NAMALWA (cell line): ENCODE measurements at places on chromosomes 2 and 18.

GRCh38 chr2:157838442-157839161, 37.5 kb downstream of the ACVR1 start:
- no peak for DNase-seq

DNA sequence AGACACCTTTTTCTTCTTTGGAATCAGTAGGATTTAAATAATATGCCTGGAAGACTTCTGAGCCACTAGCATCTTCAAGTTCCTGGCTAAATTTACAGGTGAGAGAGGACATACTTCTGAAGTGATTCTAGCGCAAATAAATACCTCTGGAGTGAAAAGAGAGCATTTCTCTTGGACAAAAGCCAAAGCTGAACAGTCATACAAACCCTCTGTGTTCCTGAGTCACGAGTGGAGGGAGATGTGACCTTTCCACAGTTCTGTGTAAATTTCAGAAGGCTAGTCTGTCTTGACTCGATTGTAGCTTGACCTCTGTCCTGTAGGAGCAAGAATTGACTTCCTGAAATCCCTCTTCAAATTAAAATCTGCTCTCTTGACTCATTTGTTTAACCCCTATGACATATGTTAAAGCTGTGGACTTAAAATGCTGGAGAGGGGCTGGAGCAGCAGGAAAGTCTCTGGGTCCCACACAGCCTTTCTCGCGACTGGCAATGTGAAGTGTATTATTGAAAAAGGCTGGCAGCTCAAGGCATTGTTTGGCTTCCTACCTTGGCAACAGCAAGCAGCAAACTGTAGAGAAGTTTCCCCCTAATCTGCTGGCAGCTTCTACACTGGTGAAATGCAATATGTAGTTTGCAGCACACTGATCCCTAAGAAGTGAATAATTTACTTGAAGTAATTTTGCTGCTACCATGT, 79.6 kb upstream of the GCFC2 start:
- no peak for DNase-seq

- DNase-seq: peak; percentile 30
These were observed 63.5 kb downstream of the CAVIN2 start for GRCh38 chr2:191783416-191783815.

DNA sequence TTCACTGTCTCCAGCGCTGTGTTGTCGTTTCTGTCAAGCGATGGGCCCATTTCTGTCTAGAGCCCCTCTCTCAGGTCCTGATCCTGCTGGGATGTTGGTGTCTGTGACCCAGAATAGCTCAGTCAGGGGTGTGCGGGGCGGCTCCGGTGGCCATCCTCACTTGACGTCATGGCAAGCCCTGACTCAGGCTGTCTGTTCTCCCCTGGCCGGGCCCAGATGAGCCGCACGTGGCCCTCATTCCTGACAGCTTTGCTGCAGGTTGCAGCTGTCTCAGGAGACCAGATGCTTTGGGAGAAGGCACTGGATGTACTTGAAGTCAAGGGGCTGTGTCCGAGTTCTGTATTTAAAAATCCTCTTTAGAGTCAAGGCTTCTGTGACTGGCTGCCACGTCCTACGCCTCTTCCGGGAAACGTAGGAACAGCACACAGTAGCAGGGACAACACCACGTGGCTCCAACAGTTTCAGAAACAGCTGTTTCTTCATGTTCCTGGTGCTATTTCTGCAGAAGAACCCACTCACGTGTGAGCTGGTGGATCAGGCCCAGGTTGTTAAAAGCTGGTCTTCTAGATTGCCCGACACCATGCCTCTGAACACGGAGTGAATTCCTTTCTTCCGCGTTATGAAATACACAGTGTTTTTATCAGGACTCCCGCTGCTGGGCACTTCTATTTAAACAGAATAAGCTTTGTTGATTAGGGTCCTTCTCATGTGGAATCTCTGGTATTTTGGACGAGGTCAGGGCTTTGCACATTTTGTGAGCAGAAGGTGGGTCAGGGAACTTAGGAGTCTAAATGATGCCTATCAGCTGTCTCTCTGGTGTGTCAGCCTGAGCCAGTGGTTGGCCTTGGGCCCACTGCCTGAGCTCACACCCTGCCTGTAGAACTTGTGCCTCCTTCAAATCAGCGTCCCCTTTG, 28.3 kb upstream of the NTSR2 start:
- DNase-seq: no peak

GRCh38 chr2:73373344-73373743, 12.3 kb upstream of the ALMS1 start:
- DNase-seq: no peak

DNA sequence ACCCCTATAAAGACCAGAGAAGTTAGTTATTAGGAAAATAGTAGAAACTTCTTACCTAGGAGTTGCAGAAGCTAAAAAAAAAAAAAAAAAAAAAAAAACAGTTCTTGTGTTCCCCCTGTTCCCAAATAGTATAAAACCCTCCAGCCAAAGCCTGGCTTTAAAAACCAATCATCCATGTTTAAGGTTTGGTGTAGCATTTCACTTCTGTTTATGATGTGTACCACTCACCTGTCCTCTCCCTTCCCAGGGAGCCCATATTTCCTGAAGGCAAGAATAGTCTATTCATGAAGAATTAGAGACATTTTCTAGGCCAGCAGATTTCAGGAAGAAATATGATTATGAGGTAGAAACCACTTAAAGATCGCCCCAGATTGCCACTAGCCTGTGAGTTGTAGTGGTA, 273.6 kb downstream of the SETBP1 start:
- no peak for DNase-seq

DNA sequence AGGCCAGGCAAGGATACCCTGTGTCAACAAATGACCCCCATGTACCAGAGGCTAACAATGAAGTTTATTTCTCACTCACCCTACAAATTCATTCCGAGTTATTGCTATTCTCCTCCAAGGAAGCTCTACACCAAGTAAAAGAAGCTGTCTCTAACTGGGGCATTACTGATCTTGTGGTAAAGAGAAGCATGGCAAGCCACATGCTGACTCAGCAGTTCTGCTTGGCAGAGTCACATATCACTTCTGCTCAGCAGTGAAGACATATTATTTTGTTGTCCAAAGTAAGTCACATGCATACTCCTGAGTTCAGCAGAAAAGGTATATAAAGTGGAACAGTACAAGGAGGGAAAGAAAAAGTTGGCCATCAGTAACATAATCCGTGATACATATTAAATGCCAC, 315.8 kb downstream of the GULP1 start:
- DNase-seq: no peak

DNA sequence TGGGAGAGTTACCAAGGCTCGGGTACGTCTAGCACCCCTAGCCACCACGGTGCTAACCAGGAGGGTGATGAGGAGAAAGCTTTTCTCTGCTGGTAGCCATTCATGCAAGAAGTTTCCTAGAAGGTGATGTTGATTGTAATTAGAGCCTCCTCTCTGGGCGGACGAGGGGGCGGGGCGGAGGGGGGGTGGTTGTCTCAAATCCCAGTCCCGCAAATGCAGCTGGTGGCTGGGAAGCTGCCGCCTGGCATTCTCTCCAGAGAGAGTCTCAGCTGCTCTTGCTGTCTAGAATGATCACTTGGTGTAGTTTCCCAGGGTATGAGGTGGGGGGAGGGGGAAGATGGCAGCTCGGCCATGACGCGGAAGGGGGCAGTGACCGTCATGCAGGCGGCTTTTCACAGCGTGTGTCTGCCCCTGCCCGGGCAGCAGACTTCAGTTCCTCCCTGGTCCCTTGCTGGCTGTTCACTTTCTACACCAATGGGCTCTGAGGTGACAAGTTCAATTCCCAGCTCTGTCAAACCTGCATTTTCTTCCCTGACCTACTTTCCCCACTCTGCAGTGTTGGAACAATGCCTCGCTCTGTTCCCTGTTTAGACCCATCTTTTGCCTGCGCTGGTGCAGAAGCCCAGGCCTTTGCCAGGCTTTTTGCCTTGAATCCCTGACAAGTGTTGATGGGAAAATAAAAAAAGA, 61.5 kb upstream of the KLF7 start:
- no peak for DNase-seq

GRCh38 chr2:175002547-175003274, 2.5 kb downstream of the CHN1 start:
- DNase-seq: no peak

DNA sequence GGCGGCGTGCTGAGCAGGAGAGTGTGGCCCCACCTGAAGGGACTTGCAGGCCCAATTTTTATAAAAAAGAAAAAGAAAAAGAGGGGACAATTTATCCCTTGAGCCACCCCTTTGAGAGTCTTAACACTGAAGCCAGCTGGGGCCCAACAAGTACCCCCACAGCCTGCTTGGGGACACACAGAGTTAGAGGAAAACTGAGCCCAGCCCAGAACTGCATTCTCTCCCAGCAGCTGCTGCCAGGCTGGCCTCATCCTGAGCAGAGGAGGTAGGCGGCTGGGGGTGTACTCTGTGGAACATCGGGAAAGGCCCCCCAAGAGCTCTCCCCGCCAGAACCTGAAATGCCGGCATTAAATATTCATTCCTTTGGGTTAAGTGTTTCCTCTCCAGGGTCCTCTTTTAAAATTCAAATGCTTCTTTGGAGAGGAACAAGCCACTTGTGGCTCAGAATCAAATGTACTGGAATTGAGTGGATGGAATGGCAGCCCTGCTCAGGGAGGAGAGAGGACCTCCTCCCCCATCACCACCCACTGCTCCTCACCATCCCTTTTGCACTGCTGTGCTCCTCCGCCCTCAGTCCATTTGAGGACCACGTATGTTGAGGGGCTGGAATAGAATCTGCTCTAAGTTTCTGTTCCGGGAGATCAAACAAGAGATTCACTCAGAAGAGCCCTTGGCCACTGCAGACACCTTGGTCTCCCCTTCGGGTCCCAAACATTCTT, 45.6 kb downstream of the C1QL2 start:
- no peak for DNase-seq

DNA sequence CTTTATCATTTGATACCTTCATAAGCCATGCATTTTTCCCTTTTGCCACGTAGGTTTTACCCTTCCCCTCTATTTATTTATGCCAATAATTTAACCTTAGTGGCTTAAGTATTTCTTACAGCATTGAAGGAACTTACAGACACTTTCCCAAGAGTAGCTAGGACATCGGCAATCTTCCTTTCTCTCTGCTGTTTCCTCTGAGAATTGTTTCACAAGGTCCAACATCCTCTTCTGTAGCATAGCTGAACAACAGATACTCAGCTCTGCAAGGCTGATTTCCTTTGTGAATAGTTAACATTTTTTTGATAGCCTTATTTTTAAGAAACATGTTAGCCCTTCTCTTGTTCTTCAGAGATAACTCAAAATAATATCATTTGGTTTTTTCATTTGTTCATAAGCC, 1.1 kb upstream of the GCA start:
- DNase-seq: no peak

DNA sequence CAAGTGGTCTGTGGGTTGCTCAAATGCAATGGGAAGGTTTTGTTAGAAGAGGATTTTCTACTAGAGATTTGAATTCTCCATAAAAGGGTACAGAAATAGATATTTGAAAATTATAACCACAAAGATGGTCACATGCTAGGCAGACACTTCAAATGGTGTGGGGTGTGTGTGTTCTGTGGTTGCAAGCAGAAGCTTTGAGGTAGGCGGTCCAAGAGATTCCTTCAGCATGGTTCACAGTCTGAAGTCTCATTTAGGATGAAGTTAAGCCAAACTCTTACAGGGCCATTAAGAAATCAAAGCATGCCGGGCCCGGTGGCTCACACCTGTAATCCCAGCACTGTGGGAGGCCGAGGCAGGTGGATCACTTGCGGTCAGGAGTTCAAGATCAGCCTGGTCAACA, 38.3 kb upstream of the RMDN2 start:
- DNase-seq: no peak

- no peak for DNase-seq
These were observed 212.7 kb upstream of the FSHR start for GRCh38 chr2:49367003-49367402.

- peak; percentile 5 for DNase-seq
These were observed 68.4 kb upstream of the PPP1CB start for GRCh38 chr2:28683100-28683706.

- DNase-seq: no peak
These were observed 10.5 kb downstream of the VIT start for GRCh38 chr2:36707050-36707449.

DNA sequence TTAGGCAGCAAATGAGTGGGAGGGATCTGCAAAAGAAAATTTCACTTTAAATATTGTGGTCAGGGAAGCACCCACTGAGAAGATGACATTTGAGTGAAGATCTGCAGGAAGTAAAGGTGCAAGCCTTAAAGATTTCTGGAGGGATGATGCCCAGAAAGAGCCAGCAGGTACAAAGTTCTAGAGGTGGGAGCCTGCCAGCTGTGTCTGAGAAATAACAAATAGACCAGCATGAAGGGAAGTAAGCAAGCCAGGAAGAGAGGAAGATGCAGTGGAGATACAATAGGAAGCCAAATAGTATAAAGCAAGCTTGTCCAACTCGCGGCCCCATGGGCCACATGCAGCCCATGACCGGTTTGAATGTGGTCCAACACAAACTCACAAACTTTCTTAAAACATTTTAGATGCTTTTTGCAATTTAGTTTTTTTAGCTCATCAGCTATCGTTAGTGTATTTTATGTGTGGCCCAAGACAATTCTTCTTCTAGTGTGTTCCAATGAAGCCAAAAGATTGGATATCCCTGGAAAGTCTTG, 489.9 kb downstream of the DCC start:
- no peak for DNase-seq

DNA sequence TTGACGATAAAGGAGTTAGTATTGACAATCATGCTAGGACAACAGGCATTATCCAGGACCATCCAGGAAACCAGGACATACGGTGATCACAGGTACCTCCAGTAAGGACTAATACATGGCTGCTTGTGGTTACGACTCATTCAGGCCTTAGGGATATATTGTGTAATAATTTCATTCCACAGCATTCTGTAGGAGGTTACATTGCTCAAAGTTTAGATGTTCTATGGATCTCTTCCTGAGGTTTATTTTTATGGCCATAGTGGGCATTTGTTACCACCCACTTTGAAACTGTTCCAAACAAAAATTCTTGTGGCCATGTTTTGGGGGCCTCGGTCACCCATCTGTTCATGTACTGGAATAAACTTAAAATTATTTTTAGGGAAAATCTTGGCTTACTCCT, 431.6 kb downstream of the METTL4 start:
- no peak for DNase-seq

GRCh38 chr2:139495851-139496250, 715.7 kb upstream of the NXPH2 start:
- no peak for DNase-seq

DNA sequence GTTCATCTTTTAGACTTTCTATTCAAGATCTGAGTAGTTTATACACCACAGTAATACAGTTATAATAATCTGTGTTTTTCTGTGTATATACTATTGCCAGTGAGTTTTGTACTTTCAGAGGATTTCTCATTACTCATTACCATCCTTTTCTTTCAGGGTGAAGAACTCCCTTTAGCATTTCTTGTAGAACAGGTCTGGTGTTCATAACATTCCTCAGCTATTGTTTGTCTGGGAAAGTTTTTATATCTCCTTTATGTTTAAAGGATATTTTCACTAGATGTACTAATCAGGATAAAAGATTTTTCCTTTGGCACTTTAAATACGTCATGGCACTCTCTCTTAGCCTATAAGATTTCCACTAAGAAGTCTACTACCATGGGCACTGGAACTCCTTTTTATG, 705.5 kb downstream of the SLC4A3 start:
- DNase-seq: no peak

GRCh38 chr18:77138270-77138669, 5.7 kb upstream of the MBP start:
- no peak for DNase-seq

- peak; percentile 25 for DNase-seq
These were observed 140.0 kb downstream of the MEIS1 start for GRCh38 chr2:66574701-66575624.

GRCh38 chr2:157192445-157193423, 64.8 kb upstream of the GALNT5 start:
- no peak for DNase-seq
